Stimulated activated CD4-positive, alpha-beta T cell treated with anti-CD3 and anti-CD28 coated beads, Interleukin-4, amount 100 ng/mL, for 48 hours (primary cell): ENCODE measurements at places on chromosomes 5 and 9.

- no peak for DNase-seq
Measured at GRCh38 chr9:23635276-23635675, 190.8 kb downstream of the ELAVL2 start.

- DNase-seq, result no peak
Measured at GRCh38 chr5:38452201-38452600, 104.2 kb downstream of the LIFR start.

- no peak for DNase-seq
Measured at GRCh38 chr5:157546456-157547100, 29.0 kb downstream of the ADAM19 start.

DNA sequence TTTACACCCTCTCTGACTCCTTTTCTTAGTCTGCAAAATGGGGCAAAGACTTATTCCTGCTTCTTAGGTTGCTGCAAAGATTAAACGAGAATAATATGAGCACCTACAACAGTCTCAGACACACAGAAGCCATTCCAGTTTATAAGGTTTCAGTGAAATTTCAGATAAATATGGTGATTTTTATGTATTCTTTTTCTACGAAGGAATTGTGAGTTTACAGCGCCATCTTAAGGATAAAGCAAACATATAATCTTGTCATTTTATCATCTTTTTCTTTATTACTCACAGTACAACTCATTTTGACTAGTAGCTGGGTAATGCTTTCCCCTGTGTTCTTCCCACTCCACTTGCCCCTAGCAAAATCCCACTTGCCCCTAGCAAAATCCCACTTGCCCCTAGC, 29.2 kb upstream of the SMC5 start:
- DNase-seq, result no peak

DNA sequence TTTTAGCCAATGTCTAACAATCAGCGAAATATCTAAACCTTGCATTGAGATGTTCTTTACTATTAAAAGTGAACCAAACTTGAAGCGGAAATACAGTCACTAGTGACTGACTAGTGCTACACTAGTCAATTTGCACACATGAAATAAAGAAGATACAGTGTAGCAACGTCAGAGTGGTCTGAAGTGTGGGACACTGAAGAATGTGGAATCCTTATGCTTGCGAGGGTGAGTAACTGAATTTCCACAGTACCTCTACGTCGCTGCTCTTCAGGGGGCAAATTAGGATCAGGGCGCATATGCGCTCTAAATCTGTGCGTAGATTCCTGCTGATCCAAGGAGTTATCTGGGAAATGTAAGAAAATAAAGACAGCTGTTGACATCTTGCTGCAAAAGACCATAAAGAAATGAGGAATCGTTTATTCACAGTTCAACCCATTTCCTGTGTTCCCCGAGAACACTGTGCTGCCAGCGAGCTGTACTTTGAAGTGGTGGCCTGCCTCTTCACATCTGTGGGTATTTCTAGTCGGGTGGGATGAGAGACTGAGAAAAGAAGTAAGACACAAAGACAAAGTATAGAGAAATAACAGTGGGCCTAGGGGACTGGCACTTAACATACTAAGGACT, 39.8 kb upstream of the FLT4 start:
- no peak for DNase-seq
